ENCODE measurements at places on chromosomes 11 and 22.
A peak's percentile ranks its signal among the peaks of the same experiment; 100 is the strongest.

DNA sequence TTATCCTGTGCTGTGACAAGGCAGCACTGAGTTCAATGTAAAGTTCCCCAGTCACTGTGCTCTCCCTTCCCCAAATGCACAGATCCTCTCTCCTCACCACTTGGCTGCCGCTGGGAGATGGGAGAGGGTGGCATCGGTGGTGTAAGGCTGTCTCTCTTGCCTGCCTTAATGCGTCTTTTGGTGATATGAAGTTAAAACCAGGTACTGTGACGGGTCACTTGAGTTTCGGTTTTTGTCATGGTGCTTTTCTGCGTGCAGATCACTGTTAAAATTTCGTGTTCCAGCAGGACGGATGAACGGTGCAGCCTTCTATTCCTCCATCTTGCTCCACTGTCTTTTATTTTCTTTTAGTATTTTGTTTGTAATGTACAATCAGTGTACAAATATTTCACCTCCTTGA is 18.6 kb downstream of the GLB1L2 start:
- DNase-seq, result no peak

DNA sequence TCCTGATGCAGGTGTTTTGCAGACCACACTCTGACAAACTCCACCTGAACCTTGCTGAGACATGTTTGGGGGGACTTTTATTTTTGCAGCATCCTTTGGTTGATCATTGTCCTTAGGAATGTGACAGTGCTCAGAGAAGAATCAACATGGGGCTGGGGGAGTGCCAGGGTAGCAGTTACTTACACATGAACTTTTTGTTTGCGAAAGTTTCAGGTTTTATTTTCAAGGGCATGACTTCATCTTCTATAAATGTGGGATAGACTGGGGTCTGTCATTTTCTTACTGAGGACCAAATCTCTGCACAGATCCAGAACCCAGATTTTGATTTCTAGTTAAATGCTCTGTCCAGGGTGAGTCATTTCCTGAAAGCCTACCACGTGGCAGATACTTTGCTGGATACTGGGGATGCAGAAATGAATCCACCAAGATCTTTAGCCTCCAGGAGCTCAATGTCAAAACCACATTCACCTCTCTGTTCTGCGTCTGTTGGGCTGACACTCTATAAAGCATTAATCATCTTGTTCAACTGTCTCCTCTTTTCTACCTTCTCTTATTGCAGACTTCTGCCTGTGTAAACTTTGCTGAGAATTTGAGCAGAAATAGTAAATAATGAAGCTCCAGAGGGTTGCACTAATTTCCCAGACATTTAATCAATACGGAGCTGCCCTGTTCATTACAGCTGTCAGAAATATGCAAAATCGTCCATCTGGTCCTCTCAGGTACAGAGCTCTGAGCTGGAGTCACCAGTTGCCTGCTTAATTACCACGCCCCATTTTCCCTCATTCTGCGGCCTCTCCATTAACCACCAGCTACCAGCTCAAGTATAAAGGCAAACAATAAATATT is 387.9 kb downstream of the MIAT start:
- no peak for DNase-seq

GRCh38 chr11:79708319-79708932 is 267.6 kb upstream of the TENM4 start:
- DNase-seq, result no peak

DNA sequence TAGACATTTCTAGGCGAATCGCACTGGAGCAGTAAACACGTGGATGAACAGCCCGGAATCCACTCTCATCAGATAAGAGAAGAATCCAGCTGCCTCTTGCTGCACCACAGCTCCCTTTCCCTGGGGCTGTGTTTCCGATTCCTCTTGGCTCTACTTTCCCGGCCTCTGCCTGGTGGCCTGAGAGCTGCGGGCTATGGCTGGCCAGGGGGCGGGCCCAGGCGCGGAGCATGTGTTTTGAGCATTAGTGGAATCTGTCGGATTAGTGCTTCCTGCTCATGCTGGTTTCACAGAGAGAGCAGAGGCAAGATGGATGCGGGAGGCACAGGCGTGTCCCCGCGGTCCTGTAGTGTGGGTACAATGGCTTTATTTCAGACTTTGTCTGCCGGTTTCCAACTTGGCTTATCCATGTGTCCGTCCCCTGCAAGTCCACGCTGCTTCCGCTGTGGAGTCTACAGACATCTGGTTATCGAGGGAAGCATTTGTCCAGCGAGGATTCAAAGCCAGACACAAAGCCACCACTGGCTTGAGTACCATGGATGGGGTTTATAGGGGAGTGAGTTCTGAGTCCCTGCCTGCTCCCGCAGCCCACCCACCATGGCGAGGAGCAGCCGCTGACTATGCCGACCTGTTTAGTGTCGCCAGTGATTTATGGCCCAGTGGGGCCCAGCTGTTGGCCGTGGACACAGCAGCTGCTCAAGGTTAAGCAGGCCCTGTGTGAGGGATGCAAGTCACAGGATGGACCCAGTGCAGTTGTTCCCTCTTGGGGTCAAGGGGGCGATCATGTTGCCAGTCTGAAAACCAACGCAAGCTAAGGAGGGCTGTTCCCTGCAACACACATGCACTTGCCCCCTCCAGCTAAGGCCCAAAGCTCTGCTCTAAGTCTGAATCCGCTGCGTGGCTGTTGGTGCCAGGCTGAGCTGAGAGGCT is 43.3 kb upstream of the EP300 start:
- DNase-seq, result no peak

DNA sequence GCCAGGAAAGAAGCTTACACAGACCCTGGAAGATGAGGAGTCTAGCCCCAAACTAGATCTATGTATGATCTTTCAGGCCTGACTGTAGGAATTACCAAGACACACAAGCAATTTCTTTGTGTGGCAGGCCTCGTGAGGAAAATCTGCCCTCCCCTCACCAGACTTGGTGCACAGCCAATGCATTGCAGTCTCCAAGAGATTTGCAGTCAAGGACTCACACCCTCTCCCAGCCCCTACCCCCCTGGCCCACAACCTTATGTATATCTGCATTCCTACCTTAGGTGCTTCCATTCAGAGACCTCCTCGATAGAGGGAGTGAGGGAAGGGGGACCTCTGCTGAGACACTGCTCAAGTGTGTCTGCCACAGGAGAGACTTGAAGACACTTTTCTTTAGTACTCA is 9.8 kb downstream of the OR8B12 start:
- no peak for DNase-seq

DNA sequence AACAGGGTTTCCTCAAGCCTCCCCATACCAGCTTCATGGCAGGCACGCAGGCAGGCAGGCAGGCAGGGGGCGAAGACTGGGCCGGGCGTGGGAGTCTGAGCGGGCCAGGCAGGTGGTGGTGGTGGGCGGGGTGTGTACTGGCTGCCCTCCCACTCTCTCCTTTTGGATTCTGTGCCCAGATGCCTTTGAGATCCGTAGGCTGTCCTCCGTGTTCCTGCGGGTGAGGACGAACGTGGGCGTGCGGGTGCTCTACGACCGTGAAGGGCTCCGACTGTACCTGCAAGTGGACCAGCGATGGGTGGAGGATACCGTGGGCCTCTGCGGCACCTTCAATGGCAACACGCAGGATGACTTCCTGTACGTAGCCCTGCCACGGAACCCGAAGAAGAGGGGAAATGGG is 23.0 kb downstream of the OTOG start:
- no peak for DNase-seq

DNA sequence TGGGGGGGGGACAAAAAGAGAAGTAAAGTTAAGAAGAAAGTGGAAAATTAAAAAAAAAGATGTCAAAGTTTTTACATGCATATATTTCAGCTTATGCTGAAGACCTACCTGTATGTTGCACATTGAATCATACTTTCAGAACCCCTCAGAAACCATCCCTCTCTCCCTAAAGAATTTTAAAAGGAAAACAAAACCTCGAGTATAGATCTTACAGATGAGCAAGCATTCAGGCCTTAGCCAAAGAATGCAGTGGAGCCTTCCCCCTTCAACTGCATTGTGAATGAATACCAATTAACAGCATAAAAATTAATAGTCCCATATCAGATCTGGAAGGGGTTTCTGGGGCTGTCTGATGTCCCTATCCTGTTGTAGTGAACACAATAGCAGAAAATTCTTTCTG is 16.3 kb downstream of the KDELR3 start:
- no peak for DNase-seq

GRCh38 chr11:65370659-65371049 is 11.8 kb downstream of the SLC25A45 start:
- no peak for DNase-seq

- DNase-seq, result no peak
Measured at GRCh38 chr11:94809251-94809650, 41.1 kb downstream of the AMOTL1 start.

GRCh38 chr11:128757235-128757711 is 63.4 kb downstream of the FLI1 start:
- DNase-seq, result peak; percentile 79

DNA sequence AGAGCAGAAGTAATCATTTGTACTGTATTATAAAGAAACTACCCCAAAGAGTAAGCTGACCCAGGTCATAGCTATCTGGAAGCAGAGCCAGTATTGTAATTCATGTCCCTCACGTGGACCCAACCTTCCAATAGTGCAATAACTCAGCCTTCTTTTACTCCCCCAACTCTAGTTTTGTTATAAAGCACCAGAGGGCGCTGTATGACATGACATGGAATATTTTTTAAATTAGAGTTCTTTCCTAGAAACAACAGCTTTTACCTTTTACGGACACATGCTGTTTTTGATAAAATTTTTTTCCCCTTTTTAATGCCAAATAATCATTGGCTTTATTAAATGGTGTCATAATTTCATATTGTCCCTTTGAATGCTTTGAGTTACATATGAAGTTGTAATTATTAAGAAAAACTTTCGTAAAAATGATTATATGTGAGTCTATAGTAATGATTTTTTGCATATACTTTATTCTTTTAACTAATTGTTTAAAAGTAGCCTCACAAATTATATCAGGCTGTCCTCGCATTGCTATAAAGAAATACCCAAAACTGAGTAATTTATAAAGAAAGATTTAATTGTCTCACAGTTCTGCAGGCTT is 76.9 kb downstream of the DKK3 start:
- DNase-seq, result no peak

- DNase-seq, result no peak
Measured at GRCh38 chr11:112795142-112795815, 165.9 kb upstream of the NCAM1 start.

GRCh38 chr11:14454861-14455632 is 44.6 kb downstream of the COPB1 start:
- DNase-seq, result peak; percentile 18

DNA sequence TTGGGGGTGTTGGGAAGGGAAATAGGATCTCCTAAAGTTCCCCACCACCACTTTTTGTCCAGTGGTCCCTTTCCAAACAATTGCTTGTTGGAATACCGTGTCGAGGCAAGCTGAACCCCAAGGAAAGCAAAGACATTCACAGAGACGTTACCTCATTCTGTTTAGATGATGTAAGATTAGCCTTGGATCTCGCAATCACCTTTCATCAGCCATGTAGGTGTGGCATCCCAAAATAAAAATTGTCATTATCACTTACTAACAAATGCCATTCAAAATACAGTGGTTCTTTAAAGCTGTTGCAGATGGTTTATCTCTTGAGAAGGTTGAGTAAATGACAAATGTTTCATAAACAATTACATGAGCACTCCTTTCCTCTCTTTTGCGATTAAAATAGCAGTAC is 86.5 kb upstream of the SLC25A18 start:
- no peak for DNase-seq

- no peak for DNase-seq
Measured at GRCh38 chr11:109728056-109728455, 306.1 kb downstream of the C11orf87 start.

GRCh38 chr11:132858223-132858622 is 674.1 kb downstream of the OPCML start:
- DNase-seq, result no peak

DNA sequence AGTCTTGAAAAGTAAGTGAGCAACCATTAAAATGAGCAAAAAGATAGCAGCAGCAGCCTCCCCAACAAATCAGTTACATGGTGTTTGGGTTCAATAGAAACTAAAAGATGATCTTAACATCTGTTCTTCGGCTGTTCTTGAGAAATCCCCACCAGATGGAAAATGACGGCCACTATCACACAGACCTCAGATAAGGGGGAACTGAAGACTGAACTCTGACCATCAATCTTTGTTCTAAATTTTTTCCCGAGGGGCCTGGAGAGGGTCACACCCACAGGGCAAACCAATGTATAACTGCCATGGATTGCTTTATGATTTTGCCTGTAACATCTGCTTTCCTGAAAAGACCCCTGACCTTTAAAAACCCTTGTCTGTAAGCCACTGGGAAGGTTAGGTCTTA is 624.8 kb upstream of the KIRREL3 start:
- DNase-seq, result no peak

GRCh38 chr11:123815122-123815521 is 9.0 kb upstream of the OR6M1 start:
- no peak for DNase-seq

- no peak for DNase-seq
Measured at GRCh38 chr11:80958361-80958760, 1517.5 kb upstream of the TENM4 start.

DNA sequence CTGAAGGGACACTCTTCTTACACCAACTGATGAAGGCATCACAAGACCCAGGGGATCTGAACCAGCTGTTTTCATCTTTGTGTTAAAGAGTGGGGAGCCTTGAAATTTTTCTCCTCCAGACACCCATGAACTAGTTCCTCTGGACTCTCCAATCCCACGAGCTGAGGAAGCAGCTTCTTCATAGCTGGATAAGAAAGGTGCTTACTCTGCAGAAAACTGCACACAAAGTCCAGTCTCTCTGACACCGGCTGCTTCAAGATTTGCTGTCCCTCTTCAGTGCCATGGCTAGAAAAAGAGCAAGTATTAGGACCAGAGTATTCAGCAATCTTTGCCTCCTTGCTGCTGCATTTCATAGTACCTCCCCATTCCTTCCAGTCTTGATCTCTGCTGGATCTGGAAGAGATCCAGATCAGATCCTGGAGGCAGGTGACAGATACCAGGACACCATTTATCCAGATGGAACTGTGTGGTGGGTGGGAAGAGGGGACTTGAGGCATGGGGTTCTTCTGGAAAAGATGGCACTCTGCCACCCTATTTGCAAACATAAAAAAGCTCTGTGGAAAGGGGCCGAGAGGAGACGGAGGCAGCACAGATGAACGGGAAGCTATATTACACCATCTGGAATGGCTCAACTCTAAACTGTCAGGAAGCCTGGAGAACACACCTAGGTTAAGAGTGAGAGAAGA is 25.5 kb downstream of the IL18BP start:
- no peak for DNase-seq

DNA sequence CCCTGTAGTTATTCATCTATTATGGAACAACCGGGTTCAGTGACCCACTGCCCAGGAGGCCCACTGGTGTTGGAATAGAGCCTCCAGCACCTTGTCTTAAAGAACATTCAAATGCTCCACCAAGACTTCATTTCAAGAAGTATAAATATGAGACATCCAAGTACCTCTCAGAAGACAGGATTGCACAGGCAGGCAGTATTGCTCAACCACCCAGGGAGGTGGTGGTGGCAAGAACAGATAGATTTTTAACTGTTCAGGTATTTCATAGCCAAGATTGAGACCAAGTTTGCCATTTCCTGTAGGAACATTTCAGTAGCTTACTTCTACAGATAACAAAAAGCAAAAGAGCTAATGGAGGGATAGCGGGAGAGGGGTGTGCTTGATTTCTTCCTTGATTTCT is 78.7 kb downstream of the COMMD9 start:
- DNase-seq, result no peak

Data from naive B cell (primary cell).